ENCODE measurements at places on chromosomes 2 and 18.
A peak's percentile ranks its signal among the peaks of the same experiment; 100 is the strongest.

- no peak for DNase-seq
Measured at GRCh38 chr2:201847481-201847880, 41.1 kb downstream of the CDK15 start.

- no peak for DNase-seq
Measured at GRCh38 chr18:57900906-57901435, 97.9 kb upstream of the ATP8B1 start.

DNA sequence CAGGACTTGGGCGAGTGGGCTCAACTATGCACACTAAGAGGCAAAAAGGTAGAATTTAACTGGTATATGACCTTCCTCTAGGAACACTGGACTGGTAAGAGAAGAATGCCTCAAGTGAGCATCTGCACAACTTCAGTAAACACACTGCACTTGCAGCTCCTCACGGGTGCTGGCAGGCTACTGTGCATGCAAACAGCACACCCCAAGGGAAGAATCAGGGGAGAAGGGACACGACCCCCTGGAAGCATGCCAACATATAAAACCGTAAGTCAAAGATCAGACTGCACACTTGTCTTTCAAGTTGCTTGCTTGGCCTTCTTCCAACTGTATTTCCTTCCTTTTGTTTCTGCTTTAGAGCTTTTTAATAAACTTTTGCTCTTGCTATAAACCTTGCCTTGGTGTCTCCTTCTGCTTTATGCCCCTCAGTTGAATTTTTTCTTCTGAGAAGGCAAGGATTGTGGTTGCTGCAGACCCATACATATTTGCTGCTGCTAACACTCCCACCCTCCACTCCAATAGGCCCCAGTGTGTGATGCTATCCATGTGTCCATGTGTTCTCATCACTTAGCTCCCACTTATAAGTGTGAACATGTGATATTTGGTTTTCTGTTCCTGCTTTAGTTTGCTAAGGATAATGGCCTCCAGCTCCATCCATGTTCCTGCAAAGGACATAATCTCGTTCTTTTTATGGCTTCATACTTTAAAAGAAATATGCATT lies 263.7 kb upstream of the SPOPL start:
- DNase-seq, result no peak

DNA sequence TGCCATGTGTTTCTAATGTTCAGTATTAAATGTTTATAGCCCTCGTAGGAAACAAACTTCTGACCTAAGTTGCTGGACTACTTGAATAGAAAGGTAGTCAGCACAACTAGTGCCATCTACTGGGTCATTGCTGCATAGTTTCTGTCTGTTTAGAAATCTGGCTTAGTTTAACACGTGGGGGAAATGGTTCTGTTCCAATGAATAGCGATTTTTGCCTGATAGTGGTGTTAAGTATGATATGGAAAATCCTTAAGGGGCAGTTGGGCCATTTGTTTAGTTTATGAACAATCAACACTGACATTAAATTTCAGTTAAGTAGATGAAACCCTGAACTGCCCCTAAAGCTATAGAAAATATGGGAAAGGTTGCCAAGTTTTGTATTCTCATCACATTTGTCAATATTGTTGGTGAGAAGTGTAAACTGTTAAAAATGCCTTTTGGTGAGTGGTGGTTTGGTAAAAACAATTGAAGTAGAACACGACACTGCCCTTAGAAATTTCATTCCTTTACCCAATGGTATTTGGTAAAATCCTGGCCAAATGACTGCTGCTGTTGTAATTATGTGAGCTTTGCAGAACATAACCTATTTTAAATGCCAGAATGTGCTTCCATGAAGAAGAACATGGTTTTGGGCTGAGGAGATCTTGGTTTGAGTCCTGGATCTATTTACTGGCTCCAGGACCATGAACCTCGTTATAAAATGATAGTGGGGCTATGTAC lies 13.2 kb downstream of the NABP1 start:
- DNase-seq, result peak; percentile 87

DNA sequence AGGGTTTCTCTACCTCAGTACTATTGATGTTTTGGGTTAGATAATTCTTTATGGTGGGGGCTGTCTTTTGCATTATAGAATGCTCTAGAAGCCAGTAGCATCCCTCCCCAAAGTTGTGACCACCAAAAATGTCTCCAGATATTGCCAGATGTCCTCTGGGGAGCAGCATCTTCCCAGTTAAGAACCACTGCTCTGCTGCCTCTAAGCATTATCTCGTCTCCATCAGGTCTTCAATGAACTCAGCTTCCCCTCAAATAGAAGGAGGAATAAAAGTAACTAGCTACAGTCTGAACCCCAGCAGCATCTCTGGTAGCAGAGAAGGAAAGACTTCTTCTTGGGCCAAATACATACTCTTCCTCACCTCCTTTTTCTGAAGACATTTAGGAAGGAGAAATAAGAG lies 244.1 kb downstream of the AGPS start:
- DNase-seq, result no peak

DNA sequence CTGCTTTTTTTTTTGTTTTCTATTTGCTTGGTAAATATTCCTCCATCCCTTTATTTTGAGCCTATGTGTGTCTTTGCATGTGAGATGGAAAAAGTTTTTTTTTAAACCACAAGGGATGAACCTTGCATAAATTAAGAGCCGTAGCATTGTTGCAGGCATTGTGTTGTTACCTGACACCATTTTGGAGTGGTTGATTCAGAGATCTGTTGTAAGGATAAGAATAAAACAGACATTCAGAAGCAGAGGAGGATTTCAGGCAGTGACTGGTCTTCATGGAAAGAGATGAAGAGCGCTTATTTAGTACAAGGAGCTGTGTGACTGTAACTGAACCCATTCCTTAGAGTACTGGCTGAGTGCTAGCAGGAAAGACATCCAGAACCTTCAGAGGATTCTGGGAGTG lies 101.2 kb downstream of the LTBP1 start:
- no peak for DNase-seq

DNA sequence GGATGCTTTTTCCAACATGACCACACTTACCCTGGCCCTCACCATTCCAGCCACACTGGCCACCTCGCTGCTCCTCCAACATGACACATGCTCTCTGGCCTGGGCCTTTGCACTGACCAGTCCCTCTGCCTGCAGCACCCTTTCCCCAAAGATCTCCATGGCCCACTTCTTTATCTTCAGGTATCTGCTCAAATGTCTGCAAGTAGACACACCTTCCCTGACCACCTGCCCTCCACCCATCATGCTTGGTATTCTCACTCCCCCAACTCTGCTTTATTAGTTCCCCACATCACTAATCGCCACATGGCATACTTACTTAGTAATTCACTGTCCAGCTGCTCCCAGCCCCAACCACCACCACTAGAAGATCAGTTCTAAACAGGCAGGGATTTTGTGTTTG lies 214.2 kb downstream of the BCL11A start:
- DNase-seq, result no peak

- DNase-seq, result no peak
Measured at GRCh38 chr2:41924709-41925408, 123.0 kb upstream of the PKDCC start.

DNA sequence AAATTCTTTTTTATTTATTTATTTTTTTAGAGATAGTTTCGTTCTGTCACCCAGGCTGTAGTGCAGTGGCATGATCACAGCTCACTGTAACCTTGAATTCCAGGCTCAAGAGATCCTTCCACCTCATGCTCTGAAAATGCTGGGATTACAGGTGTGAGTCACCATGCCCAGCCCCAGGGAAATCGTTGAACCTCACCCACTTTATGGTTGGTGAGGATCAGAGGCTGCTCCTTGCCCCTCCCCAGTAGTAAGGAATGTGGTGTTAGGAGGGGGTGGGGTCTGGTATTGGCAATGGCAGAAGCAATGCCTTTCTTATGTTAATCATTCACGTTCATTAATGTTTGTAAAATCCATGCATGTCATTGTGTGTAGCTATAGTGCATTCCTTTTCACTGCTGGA lies 161.9 kb downstream of the SUCLG1 start:
- no peak for DNase-seq

GRCh38 chr2:172806996-172807395 lies 71.4 kb downstream of the RAPGEF4 start:
- DNase-seq, result no peak

DNA sequence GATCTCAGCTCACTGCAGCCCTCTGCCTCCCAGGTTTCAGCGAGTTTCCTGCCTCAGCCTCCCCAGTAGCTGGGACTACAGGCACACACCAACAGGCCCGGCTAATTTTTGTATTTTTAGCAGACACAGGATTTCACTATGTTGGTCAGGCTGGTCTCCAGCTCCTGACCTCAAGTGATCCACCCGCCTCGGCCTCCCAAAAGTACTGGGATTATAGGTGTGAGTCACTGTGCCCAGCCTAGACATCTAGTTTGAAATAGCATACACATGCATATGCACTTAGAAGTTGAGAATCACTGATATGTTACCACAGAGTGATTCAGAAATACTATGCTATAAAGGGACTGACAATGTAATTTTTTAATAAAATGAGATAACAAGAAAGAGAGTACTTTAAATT lies 69.8 kb upstream of the CDKL4 start:
- DNase-seq, result peak; percentile 72

GRCh38 chr2:105597011-105597805 lies 147.5 kb upstream of the NCK2 start:
- DNase-seq, result no peak

DNA sequence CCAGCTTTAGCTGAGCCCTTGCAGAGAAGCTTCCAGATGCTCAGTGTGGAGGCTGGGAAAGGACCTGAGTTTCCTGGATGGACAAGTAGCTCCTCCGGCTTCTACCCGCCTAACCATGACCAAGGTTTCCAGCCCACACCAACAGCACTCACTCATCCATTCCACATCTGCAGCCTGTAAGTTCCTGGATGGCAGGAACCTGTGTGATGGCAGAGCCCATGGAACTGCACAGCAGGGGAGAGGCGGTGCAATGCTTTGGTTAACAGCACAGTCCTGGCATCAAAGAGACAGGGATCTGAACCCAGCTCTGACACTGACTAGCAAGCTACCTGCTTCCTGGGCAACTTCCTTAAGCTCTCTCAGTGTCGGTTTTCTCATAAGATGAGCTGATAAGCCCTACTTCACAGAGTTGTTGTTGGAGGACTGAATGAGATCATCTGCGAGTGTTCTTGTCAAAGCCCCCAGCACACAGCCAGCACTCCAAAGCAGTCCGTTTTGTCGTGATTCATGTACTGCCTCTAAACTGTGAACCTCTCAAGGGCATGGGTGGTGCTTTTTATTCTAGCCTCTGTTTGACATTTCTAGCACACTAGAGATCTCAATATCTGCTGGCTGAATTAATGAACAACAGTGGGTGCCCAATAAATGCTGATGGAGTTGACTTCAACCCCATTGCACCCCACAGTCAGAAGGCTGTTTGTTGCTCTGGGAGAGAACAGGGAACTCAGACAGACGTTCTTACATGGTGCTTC lies 41.6 kb upstream of the OTOF start:
- DNase-seq, result no peak

- no peak for DNase-seq
Measured at GRCh38 chr2:191933307-191934105, 86.6 kb upstream of the CAVIN2 start.

DNA sequence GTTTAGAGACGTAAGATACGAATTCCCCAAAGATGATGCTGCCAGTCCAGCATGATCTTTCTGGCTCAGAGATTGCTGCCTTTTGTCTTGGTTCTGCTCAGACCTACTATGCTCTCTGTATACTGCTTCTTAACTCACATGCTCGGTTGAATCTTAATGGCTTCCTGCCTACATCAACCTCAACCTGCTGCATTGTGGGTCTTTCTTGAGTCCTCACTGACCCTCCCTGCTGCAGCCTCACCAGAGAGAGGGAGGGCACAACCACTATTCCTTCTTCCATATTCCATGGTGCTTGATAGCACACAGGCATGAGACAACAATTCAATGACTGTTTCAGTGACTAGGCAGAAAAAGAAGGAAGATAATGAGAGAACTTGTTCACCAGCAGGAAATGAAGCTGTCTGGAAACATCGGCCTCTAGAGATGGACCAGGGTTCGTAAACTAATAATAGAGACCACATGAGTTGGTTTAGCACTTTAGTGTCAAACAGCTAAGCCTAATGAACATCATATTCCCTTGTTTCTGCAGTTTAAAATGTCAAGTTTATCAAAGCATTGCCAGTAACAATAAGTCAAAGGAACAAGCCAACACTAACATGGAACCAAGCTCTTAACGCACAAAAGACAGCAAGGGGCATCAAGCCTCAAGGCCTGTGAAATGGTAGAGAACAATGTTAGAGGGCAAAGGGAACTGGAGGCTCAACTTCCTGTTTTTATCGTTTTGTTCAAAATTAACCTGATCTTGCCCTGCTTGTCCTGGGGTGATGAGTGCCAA lies 333.9 kb downstream of the PDE11A start:
- DNase-seq, result no peak

DNA sequence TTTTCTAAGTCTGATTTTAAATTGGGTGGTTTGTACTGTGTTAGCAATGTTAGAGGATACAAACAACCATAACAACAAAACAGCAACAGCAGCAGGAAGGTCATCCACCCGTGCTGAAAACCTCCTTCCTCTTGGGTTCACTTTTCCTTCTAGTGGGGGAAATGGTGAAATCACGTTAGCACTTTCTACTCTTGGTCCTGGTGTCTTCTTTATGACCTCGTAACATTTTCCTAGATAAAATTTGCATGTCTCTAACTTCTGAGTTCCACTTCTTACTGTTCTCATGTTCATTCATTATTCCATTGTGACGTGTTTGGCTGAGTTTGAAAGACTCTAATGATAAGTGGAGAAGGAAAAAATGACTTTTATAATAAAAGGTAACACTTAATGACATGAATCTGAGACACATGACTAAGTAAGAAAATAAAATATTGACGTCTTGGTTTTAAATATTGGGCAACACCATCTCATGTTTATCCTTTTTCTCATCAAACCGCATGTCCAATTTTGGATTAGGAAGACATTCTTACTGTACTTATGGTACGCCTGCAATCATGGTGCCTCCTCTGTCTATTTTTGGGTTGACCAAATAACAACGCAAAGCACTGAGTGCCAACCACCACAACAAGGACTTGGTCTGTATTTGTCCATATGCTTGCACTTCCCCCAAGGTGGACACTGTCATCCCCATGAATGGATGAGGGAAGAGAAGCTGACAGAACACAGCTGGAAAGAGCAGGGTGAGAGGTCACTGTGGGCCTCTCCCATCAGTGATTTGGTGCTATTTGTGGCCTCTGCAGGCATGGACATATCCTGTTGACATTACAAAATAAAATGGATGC lies 25.7 kb upstream of the IL1R1 start:
- DNase-seq, result no peak

DNA sequence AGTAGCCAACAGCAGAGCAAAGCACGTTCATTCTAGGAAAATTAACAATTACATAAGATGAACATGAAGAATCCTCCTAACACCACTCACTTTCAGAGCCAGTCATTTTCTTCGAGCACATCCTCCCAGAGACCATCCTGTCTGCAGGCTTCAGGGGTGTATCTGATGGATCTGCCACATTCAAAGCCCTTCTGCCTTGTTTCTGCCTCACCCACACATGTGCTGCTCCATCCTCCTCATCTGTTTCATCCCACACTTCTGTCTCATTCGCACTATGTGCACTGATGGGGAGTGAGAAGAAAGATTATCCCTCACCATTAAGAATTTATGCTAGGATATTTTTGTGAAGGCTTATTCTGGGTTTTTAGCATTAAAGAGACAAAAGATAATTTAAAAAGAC lies 287.9 kb upstream of the PKDCC start:
- no peak for DNase-seq

All from astrocyte of the spinal cord (primary cell).